ENCODE measurements at places on chromosomes 12 and 14. TPM values are rescaled to one million over a fixed set of nuclear protein-coding genes. Genes with fewer than 3 reads are reported as not detected.

GRCh38 chr12:66901138-66901932 lies 222.5 kb upstream of the GRIP1 start:
- H3K4me1 ChIP-seq, result peaks cover 34% of the 10 kb centered on the region
- H3K4me3 ChIP-seq, result no peak overlapping the region
- H3K27ac ChIP-seq, result peak overlapping the region; percentile 42
- no peak for DNase-seq

DNA sequence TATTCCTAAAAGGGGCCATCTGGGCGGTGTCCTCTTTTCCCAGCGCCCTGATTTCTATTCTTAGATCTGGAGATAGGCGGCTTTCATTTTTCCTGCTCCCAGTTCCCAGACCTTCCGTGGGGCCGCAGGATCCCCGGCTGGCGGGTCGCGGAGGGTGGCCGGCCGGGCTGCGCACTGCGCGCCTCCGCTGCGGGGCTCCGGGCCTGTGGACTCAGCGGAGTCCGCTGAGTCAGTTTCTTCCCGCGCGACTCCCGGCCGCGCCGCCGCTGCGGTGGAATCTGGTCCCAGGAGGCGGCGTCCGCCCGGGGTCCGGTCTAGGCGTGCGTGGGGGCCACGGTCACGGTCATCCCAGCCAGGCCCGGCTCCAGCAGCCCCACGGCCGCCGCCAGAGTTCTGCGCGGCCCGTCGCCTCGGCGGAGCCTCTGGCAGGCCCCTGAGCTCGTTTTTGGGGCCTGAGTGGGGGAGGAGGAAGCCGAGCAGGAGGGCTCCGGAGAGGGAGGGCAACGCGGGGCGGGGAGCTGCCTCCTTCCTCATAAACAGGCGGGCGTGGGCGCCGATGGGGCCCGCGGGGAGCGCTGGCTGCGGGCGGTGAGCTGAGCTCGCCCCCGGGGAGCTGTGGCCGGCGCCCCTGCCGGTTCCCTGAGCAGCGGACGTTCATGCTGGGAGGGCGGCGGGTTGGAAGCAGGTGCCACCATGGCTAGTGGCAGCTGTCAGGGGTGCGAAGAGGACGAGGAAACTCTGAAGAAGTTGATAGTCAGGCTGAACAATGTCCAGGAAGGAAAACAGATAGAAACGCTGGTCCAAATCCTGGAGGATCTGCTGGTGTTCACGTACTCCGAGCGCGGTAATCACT lies at the start of gene LRRK2:
LRRK2 (plus strand) TSS at position 559 of the 853 bp plus-strand sequence; CDS start at position 694, 135 bp downstream.
- peak; percentile 44 for DNase-seq
- peaks cover 53% of the 10 kb centered on the region for H3K27me3 ChIP-seq
- H3K27ac ChIP-seq, result no peak within 1 kb of the TSS
- peaks cover 5% of the 10 kb centered on the region for H3K4me1 ChIP-seq
- peak within 1 kb of the TSS; percentile 42 for H3K4me3 ChIP-seq

DNA sequence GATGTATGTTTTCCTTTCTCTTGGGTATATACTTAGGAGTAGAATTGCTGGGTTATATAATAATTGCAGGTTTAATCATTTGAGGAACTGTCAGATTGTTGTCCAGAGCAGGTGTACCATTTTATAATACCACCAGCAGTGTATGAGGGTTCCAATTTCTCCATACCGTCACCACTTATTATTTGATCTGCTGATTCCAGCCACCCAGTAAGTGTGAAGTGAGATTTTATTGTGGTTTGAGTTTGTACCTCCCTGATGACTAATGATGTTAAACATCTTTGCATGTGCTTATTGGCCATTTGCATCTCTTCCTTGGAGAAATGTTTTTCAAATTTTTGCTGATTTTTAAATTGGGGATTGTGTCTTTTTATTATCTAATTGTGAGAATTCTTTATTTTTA lies 15.1 kb downstream of the NCKAP5L start:
- H3K27ac ChIP-seq, result no peak overlapping the region
- H3K27me3 ChIP-seq, result no peaks in the 10 kb centered on the region
- peaks cover 16% of the 10 kb centered on the region for H3K4me1 ChIP-seq
- DNase-seq, result no peak
- no peak overlapping the region for H3K4me3 ChIP-seq

DNA sequence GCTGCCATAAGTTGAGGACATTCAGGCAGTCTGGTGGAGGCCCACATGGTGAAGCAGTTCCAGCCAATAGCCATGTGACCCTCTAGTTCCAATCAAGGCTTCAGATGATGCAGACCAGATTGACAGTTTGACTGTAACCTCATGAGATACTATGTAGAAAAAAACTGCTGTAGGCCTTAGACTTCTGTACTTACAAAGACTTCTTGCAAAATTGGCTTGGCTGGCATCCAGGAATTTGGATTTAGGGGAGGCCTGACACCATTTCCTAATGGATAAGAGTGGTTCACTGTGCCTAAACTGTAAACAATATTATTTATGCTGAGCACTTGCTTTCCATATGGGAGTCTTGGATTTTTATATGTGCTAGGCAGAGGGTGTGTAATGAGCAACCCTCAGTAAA lies 76.4 kb downstream of the RGS6 start:
- H3K4me3 ChIP-seq, result no peak overlapping the region
- H3K27me3 ChIP-seq, result peaks cover 6% of the 10 kb centered on the region
- no peaks in the 10 kb centered on the region for H3K36me3 ChIP-seq
- H3K4me1 ChIP-seq, result no peaks in the 10 kb centered on the region
- no peak for DNase-seq

DNA sequence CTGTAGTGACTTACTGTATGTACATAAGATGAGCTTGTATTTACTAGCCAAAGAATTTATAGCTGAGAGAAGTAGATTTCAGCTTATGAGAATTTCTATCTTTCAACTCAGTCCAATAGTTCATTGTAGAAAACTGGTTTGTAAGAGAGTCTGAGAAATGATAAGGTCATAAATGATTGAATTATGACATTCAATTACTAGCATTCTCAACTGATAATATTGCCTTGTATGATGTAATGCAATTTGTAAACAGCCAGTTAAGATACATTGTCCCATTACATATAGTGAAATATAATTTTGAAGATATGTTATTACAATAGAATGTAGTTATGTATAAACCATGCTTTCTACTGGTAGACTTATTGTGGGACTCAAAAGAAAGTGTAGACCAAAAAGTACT lies 42.5 kb upstream of the STRAP start:
- no peak overlapping the region for H3K4me3 ChIP-seq
- DNase-seq, result no peak
- H3K4me1 ChIP-seq, result no peaks in the 10 kb centered on the region
- H3K36me3 ChIP-seq, result no peaks in the 10 kb centered on the region
- no peak overlapping the region for H3K27ac ChIP-seq
- H3K27me3 ChIP-seq, result peaks cover 17% of the 10 kb centered on the region

DNA sequence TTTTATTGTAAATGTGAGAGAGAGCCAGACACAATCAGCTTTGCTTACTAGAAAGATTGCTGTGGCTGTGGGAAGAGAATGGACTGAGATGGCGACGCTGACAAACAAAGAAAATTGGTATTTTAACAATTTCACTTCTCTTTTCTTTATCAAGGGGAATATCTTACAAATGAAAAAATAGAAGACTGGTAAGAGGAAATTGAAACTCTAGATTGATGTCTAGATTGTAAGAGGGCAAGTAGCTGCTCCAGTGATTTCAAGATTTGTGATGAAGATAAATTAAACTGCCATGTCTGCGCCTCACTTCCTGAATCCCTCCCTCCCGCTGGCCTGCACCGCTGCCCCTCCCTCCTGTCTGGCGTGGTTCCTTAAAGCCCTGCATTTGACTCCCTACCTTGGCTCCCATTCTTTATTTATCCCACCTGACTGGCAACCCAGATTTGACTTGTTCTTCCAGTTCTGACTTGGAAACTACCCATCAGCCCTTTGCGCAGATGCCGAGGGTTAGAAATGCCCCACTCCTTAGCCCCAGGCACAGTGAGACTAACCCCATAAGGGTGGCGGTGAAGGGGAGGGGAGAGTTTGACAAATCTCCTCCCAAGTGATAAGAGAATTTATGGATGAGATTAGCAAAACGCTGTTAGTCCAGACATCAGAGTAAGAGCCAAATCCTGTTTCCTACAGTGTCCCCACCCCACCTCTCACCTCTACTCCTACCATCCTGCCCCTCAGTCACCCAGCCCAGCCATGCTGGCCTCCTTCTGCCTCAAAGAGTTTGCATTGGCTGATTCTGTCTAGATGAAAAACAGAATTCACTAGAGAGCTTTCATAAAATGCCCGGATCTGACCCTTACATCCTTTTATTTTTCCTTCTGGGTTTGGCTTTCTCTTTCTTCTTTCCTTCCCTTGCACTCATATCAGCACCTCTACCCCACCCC lies 125.3 kb upstream of the ATF7IP start:
- peak overlapping the region; percentile 81 for H3K27ac ChIP-seq
- DNase-seq, result no peak
- peak overlapping the region; percentile 73 for H3K4me3 ChIP-seq
- peaks cover 13% of the 10 kb centered on the region for H3K36me3 ChIP-seq

DNA sequence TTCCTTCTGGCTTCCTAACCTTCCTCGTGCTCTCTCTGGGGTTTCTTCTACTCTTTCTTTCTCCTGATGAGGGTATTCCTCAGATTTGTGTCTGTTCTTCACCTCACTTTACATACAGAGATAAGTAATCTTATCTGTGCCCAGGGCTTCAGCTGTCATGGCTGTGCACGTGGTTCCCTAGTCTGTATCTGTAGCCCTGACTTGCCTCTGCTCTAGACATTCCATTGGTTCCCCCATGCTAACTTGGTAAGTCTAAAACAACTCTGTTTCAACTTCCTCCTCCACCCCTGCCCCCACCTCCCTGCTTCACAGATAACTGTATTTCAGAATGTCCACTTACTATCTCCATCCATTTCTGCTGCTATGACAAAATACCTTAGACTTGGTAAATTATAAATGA lies 10.8 kb downstream of the DIP2B start:
- no peaks in the 10 kb centered on the region for H3K27me3 ChIP-seq
- H3K4me1 ChIP-seq, result peaks cover 44% of the 10 kb centered on the region
- peaks cover 25% of the 10 kb centered on the region for H3K36me3 ChIP-seq
- H3K4me3 ChIP-seq, result no peak overlapping the region

DNA sequence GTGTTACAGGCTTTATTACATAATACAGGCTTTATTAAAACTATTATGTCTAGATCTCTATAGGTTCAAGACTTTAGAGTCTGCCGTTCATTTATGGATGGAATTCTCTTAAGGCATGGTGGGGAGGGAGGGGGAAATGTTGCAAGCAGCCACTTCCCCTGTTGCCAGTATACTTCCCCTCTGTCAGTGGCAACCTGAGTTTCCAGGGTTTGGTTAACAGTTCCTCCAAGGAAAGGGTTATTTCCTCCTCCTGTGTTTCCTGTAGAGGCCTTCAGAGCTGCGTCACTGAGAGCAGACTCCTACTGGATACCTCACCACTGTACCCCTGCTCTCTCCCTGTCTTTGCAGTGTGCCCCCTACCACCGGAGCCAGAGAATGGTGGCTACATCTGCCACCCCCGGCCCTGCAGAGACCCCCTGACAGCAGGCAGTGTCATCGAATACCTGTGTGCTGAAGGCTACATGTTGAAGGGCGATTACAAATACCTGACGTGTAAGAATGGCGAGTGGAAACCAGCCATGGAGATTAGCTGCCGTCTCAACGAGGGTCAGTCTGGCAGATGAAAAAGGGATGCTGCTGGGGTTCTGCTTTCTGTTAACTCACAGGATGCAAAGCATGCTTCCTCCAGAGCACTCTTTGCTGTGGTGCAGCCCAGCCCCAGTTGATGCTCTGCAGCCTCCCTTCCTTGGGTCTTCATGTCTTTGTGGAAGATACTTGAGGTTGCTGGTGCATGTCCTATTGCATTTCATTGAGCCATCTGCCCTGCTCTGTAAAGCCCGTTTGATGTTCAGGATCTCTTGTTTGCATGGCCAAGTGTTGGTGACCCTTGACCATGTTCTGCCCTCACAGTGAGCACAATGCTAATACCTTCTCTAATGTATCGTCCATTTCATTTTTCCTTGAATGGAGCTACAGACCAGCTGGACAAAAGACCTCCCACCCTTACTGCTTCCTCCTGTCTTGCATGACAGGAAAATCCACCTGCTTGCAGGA lies 63.6 kb upstream of the SRSF5 start:
- no peaks in the 10 kb centered on the region for H3K27me3 ChIP-seq
- no peak overlapping the region for H3K4me3 ChIP-seq
- no peak for DNase-seq
- peaks cover 23% of the 10 kb centered on the region for H3K36me3 ChIP-seq

GRCh38 chr12:64400041-64400440 lies 4.2 kb upstream of the XPOT start:
- peaks cover 1% of the 10 kb centered on the region for H3K36me3 ChIP-seq
- H3K4me3 ChIP-seq, result no peak overlapping the region
- no peak overlapping the region for H3K27ac ChIP-seq
- H3K27me3 ChIP-seq, result no peaks in the 10 kb centered on the region
- DNase-seq, result no peak
- H3K4me1 ChIP-seq, result peaks cover 3% of the 10 kb centered on the region

GRCh38 chr12:77493302-77494168 lies 337.2 kb upstream of the NAV3 start:
- no peaks in the 10 kb centered on the region for H3K36me3 ChIP-seq
- no peak for DNase-seq
- no peaks in the 10 kb centered on the region for H3K4me1 ChIP-seq

Gene IFNG-AS1
- total RNA-seq, result not detected

Gene SSPN
- total RNA-seq, result not detected

Gene CMA1
- 0.50 TPM for total RNA-seq

Gene KRT85
- total RNA-seq, result not detected

Gene C12orf42
- 0.19 TPM for total RNA-seq

Gene ADCY6
- total RNA-seq, result 0.18 TPM

Gene CLEC4D
- not detected for total RNA-seq

Gene SLCO1C1
- total RNA-seq, result not detected

Gene PTPN11
- total RNA-seq, result 175 TPM

Gene GALNT8
- 0.08 TPM for total RNA-seq

Gene PAPLN
- total RNA-seq, result 0.10 TPM
